ENCODE measurements at places on chromosomes 5 and 9.
A peak's percentile ranks its signal among the peaks of the same experiment; 100 is the strongest.

DNA sequence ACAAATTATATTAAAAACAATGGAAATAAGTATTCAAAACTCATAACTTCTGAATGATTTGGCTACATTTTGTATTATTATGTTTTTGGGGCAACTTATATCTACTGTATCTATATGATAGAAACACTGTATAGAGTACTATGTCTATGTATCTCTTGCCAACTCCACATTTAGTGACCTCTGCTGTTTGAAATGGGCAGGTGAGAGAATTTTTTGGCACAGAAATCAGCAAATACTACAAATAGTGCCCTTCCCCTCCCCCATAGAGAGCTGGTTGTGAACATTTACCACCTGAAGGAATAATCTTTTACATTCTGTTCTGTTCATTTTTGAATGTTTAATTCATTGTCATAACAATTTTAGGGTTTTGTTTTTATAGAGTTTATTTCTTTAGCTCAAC, 545.3 kb downstream of the PDE4D start:
- no peak for DNase-seq

GRCh38 chr5:389197-389821, 53.7 kb upstream of the EXOC3 start:
- no peak for DNase-seq

GRCh38 chr5:80343067-80343466, 23.3 kb downstream of the SPZ1 start:
- no peak for DNase-seq

- no peak for DNase-seq
Measured at GRCh38 chr5:41708604-41708940, 161.7 kb downstream of the OXCT1 start.

- peak; percentile 53 for DNase-seq
Measured at GRCh38 chr5:149730620-149731331, 666 bp downstream of the PPARGC1B start.

- DNase-seq = no peak
Measured at GRCh38 chr5:1761453-1761755, 38.2 kb downstream of the MRPL36 start.

- no peak for DNase-seq
Measured at GRCh38 chr5:109614301-109614700, 75.4 kb upstream of the MAN2A1 start.

DNA sequence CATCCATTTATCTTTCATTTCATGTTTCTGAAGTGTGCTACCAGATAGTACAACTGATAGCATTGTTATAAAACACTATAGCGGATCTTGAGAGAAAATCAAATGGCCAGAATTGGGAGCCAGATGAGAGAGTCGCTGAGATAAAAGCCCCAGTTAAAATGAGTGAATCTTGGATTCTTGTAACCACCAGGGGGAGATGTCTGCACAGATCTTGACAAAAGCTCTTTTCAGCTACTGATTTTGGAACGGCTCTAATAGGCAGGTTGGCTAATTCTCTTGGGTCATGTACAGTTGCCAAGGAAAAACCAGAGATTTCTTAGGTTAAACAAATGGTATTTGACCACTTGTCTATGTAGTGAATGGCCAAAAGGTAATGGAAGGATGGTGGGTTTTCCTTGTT, 21.7 kb downstream of the F2RL2 start:
- peak; percentile 69 for DNase-seq

- DNase-seq = no peak
Measured at GRCh38 chr5:11527652-11528349, 376.4 kb downstream of the CTNND2 start.

DNA sequence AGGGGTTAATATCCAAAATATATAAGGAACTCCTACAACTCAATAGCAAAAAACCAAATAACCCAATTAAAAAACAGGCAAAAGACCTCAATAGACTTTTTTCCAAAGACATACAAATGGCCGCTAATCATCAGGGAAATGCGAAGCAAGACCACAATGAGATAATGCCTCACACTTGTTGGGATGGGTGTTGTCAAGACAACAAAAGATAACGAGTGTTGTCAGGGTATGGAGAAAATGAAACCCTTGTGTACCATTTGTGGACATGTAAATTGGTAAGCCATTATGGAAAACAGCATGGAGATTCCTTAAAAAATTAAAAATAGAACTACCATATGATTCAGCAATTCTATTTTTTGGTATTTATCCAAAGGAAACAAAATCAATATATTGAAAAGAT, 620.2 kb downstream of the ACTL7B start:
- no peak for DNase-seq

GRCh38 chr9:115989831-115990230, 163.8 kb upstream of the PAPPA start:
- no peak for DNase-seq

DNA sequence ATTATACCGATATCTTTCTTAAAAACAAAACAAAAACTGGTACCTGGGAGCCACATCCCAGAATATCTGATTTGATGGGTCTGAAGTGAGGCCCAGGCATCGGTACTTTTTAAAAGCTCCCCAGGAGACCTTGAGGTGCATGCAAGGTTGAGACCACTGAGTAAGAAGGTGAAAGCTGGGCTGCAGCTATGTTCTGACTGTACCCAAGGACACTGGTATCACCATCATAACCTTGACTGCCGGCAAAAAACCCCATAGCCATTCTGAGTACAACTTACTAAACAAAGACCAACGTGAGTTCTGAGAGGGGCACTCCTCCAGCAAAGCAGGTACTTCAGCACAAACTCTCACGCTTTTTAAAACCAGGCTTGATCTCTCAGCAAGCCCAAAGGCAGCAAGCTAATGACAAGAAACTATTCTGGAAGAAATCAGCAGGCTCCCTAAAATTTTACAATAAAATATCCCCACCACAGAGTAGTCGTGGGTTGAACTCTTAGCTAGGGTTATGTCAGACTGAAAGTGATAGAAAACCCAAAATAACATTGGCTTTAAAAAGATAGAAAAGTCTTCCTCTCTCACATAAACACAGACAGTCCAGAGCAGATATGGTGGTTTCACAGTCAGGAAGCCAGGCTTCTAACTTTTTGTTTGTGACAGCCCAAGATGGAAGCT, 263.9 kb downstream of the SAXO1 start:
- DNase-seq = no peak

GRCh38 chr5:168552146-168552545, 23.0 kb downstream of the FBLL1 start:
- no peak for DNase-seq

DNA sequence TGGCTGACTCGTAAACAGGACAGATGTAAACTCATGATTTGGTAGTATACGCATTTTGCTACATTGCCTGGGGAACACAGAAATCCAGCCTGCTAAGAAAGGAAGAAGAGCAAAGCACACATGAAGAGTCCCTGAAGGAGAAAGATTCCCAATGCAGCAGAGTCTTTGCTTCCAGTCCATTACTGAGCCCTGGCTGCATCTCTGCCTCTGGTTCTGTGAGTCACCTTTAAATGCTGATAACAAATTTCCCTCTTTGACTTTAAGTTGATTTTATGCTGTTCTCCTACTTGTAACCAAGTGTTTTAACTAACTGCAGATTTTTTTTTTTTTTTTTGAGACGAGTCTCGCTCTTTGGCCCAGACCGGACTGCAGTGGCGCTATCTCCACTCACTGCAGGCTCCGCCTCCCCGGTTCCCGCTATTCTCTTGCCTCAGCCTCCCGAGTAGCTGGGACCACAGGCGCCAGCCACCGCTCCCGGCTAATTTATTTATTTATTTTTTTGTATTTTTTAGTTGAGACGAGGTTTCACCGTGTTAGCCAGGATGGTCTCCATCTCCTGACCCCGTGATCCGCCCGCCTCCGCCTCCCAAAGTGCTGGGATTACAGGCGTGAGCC, 8.5 kb upstream of the PRXL2C start:
- DNase-seq = no peak

DNA sequence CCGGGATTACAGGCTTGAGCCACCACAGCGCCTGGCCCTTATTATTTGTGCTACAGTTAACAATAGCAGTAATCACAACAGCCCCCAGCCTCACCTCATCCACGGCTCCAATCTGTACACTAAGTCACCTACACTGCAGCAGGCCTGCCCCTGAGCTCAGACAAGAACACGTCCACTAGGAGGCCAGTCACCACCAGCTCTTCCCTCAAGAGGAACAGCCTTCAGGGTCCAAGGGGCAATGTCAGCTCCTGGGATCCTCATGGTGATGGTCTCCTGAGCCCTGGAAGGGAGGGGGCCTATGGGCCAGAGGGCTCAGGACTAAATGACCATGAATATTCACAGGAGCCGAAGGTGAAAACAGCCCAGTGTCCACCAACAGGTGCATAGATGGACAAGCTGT, 67.7 kb downstream of the VAV2 start:
- DNase-seq = no peak

- no peak for DNase-seq
Measured at GRCh38 chr5:149228618-149229297, 42.9 kb upstream of the AFAP1L1 start.

DNA sequence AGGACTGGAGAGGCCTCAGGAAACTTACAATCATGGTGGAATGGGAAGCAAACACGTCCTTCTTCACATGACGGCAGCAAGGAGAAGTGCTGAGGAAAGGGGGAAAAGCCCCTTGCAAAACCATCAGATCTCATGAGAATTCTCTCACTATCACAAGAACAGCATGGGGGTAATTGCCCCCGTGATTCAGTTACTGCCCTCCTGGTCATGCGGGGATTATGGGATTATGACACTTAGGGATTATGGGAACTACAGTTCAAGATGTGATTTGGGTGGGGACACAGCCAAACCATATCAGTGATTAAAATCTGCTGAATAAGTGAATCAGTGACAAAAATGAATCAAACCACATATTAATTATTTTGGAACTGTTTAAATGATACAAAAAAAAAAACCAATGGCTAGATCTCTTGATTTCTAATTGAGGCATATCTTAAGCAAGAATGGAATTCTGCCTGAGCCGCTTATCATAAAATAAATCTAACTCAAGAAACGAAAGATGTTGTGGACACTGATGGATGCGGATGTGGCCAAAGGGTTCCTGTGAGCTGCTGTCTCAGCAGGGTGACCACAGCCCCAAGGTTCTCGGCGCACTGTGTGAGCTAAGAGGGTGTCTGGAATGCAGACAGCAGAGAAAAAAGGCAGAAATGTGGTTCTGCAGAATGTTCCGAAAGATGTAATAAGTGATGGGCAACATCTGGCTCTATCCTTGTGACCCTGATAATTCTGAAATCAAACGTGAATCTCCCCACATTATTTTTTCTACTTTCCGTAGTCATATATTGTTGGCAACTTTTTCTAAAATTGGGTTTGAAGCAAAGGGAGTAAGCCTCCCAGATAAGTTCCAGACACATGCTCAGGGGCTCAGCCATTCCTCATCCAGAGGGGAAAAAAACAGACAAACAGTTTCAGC, 107.2 kb upstream of the ICE1 start:
- DNase-seq = no peak

GRCh38 chr5:72195581-72195980, 88.3 kb downstream of the MAP1B start:
- no peak for DNase-seq

GRCh38 chr9:134722120-134722701, 80.6 kb downstream of the COL5A1 start:
- DNase-seq = no peak

- DNase-seq = no peak
Measured at GRCh38 chr5:172659909-172660628, 19.0 kb downstream of the NEURL1B start.

GRCh38 chr9:120350596-120350995, 229.4 kb downstream of the CDK5RAP2 start:
- DNase-seq = no peak

GRCh38 chr9:79757881-79758669, 186.3 kb downstream of the TLE4 start:
- DNase-seq = no peak

DNA sequence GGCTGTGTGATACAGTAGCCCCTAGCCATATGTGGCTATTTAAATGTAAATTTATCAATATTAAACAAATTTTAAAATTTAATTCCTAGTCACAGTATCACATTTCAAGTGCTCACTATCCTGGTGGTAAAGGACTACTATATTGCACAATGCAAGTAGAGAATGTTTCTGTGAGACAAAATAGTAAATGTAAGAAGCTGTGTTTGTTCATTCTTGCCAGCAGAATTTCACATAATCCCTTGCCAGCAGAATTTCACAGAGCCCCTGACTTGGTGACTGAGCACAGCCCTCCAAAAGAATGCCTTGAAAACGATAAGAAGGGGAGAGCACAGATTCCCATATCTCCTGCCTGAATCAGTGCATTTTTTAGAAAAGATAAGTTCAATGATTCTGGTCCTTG, 75.9 kb upstream of the SELENOP start:
- DNase-seq = no peak

GRCh38 chr9:104868303-104868686, 59.7 kb downstream of the ABCA1 start:
- no peak for DNase-seq

DNA sequence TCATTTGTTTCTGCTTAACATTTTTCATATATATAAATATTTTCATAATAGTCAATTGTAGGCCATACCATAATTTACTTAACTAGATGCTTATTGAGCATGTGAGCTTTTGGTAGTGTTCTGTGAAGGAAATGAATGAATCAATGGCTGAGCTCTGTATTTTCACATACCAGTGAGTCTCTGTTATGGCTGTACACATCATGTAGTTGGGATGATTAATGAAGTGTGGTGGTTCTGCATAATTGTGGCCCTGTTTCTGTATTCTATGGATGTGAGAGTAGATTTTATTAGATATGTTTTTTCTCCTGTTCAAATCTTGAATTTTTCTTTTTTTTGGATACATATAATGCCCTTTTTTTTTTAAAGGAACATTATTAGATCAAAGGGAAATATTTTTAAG, 56.2 kb downstream of the CTNNA1 start:
- no peak for DNase-seq

GRCh38 chr5:87649455-87649854, 236.7 kb upstream of the CCNH start:
- no peak for DNase-seq

DNA sequence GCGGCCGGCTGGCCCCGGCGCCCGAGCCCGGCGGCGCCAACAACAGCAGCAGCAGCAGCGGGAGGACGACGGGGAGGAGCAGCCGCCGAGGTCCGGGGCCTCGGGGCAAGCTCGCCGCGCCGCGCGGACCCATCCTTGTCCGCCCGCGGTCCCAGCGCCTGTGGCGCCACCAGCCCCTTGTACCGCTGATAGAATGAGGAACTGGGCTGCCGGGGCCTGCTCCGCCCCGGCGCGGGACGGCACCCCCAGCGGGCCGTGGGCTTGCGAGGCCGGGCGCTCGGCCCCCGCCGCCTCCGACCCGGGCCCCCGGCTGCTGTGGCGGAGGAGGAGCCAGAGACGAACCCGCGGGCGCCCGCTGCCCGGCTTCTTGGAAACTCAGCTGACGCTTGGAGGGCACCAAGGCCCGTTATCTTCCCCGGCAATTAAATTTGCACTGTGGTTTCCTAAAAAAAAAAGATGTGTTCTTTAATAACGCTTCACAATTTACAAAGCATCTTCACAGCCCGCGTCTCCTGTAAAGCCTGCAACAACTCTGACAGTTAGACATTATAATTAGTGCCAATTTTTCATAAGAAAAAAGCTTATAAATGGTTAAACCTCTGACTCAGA, at the start of gene ARSB:
Gene ARSB (minus strand): TSS at position 195 of the 609 bp plus-strand sequence. CDS start 62 bp downstream, at position 133.
- peak; percentile 73 for DNase-seq

- DNase-seq = no peak
Measured at GRCh38 chr5:21688655-21689054, 1164.5 kb downstream of the CDH12 start.
